ENCODE measurements at places on chromosomes 11 and 22.

- no peak for DNase-seq
Observed at GRCh38 chr11:124779568-124779967, 17.5 kb upstream of the ESAM start.

DNA sequence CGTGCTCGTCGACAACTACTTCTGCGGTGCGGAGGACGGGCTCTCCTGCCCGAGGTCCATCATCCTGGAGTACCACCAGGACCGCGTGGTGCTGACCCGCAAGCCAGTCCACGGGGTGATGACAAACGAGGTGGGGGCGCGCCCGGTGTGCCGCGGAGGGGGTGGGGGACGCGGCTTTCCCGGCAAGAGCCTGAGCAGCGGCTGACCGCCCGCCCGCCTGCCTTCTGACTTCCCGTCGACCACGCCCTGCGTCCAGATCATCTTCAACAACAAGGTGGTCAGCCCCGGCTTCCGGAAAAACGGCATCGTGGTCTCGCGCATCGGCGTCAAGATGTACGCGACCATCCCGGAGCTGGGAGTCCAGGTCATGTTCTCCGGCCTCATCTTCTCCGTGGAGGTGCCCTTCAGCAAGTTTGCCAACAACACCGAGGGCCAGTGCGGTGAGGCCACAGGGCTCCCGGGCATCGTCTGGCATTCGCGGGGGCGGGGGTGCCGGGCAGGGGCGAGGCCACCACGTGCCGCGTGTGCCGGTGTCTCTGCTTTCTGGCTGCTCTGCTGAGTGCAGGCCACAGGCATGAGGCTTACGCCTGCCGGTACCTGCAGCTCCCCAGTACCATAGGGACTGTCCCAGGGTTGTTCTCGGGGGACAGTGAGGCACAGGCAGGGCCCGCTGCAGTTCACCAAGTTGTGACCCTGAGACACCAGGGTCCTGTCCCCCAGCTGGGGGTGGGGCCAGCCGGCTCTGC lies 28.5 kb upstream of the MUC5B start:
- DNase-seq, result no peak

GRCh38 chr11:20634044-20634443 lies 34.6 kb downstream of the SLC6A5 start:
- DNase-seq, result no peak

DNA sequence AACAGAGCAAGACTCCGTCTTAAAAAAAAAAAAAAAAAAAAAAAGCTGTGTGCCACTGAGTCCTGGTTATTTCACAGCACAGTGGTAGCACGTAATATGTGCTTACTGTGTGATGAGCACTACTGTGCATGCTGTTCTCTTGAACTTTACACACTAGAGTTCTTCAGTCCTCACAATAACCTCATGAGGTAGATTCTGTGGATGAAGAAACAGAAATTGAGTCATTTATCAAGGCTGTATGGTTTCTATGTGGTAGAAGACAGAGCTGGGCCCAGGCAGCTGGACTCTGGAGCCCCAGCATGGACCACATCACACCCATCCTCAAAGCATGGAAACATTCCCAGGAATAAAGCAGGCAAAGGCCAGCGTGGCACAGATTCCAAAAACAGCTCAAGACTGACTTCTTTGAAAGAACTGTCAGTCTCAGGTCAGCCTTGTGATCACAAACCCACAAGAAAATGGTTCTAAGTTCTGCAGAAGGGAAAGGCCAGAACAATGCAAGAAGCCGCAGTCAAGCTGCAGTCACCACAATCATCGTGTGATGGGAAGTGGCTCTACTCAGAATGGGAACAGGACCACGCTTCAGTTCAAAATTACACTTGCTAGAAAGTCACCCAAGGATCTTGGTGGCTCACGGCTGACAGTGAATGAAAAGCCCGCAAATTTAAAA lies 49.5 kb downstream of the MICAL3 start:
- DNase-seq, result no peak

DNA sequence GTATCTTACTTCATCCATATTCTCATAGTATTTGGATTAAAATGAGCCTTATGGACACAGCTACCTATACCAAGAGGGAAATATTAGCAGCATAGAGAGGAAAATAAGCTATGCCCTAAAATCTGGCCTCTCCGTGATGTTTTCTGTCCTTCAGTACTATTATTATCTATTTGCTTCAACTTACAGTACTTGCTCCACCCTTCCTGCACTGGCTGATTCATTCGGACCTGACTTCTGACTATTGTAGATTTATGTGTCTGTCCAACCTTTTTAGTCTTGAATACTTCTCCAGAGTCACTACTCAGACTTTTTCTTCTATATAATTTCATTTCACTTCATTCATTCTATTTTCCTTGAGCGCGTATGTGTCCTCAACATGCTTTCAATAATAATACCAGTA lies 45.1 kb upstream of the SESN3 start:
- no peak for DNase-seq

- DNase-seq, result no peak
Observed at GRCh38 chr11:132865623-132866022, 666.7 kb downstream of the OPCML start.

DNA sequence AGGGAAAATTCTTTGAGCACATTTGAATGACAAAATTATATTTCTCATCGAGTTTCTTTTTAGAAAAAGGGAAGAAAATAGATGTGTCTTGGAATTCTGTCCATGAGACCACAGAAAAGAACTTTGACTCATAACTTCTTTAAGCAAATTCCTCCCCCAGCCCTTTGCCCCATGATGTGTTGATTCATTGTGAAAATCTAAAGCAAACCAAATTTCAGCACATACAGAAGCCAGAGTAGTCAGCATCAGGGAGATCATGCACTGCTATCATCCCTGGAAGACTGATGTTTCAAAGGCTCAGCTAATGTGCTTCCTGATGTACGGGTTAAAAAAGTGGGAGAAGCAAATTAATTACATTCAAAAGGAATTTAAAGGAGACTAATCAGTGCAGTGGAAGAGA lies 159.7 kb downstream of the FAT3 start:
- no peak for DNase-seq

DNA sequence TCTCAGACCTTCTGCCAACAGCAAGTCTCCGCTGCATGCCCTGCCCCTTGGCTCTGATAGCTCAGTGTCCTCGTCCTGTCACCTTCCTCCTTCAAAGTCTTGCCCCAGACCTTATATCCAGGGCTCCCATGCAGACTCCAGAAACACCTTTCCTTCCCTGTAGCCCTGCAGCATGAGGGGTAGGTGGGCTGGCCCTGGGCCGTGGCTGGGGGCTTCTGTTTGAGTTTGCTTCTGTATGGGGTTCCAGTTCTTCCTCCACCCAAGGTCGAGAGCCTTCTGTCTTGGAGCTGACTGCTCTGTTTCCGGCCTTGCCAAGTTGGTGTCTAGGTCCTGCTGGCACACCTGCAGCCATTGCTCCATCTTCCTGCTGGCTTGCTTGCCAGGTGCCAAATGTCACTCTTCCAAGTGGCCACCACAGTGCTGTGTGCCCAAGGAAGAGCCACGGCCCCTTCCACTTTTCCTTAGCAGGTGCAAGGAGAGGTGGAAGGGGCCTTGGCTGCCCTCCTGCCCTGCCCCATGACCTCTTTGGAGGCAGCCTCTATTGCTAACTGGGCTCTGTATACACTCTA lies 74.8 kb upstream of the NECTIN1 start:
- DNase-seq, result no peak

DNA sequence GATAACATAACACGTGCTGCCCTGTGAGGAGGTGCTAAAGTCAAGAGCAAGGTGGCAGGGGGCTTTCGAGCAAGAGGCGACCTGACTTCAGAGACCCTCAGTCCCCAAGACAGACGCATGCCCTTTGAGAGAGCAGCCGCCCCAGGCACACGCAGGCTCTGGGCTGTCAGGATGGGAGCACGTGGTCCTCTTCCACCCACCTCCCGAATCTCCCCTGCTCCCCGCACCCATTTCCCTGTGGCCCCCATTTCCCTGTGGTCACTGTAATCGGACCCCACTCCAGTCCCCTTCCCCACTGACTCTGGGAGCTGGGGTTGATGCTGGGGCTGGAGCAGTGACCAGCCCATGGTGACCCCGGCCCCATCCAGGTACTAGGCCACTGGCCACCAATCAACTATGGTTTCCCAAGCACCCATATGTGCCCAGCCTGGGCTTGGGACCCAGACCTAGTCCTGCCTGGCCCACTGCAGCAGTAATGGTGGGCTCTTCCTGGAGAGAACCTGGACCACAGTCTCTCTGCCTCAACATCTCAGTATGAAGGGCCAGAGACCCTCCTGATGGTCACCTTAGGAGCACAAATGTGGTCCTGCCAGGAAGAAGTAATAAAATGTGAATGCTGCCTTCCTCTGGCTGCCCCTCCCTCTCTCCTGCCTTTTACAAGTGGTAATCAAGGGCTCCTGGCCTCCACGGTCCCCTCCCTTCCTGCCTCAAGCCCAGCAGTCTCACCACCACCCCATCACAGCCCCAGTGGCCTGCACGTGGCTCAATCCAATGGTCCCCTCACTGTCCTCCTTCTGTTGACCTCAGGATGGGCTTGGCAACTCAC lies 39.0 kb downstream of the IGLL5 start:
- DNase-seq, result no peak

DNA sequence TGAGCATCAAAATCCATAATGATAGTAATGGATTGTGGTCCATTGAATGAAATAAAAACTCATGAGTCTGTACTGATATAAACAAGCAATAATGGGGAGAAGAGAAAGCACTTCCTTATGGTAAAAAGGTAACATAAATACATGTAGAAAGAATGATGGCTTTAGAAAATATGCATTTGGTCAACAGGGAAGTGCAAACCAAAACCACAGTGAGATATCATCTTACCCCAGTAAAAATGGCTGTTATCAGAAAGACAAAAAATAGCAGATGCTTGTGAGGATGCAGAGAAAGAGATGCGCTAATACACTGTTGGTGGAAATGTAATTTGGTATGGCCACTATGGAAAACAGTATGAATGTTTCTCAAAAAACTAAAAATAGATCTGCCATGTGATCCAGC lies 6.9 kb upstream of the MMP20 start:
- DNase-seq, result no peak

- DNase-seq, result no peak
Observed at GRCh38 chr22:31861226-31861840, 83.0 kb upstream of the YWHAH start.

GRCh38 chr11:121138259-121138658 lies 37.2 kb downstream of the TECTA start:
- no peak for DNase-seq

- DNase-seq, result no peak
Observed at GRCh38 chr11:133360860-133361688, 171.2 kb downstream of the OPCML start.

GRCh38 chr22:22884010-22884887 lies 3.4 kb upstream of the IGLL5 start:
- DNase-seq, result peak; percentile 56

- no peak for DNase-seq
Observed at GRCh38 chr22:50723991-50724390, 14.0 kb upstream of the ACR start.

GRCh38 chr11:41119484-41119883 lies 340.0 kb downstream of the LRRC4C start:
- no peak for DNase-seq

DNA sequence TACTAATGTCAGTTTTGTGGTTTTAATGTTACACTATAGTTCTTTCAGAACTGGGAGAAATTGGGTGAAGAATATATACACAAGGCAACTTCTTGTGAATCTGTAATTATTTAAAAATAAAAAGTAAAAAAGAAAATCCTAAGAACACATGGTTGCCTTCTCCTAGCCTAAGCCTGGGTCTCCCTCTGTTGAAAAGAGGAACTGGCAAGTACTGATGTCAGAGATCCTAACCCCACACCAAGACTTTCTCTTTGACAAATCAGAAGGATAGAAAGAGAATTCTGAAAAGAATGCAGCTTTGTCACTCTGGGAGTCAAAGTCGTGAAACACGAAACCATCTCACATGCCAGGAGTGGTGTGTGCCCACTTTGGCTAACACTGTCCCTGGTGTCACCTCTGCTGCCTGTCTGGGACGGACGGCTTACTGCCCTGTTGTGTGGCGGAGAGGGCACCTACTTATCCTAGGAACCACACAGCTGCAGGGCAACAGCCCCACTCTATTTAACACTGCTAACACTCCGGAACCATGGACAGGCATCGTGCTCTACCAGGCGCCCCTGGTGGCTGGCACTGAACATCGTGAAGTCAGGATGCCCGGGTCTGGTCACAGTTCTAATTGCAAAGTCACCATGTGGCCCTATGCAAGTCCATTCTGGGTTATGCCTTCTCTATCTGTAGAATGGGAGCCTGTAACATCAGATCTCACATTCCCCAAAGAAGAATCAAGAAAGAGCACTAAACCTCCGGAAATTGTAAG lies 108.7 kb upstream of the CD82 start:
- no peak for DNase-seq

GRCh38 chr11:105860105-105860504 lies 161.9 kb downstream of the MSANTD4 start:
- no peak for DNase-seq

GRCh38 chr22:46185283-46185682 lies 35.0 kb downstream of the PPARA start:
- no peak for DNase-seq

DNA sequence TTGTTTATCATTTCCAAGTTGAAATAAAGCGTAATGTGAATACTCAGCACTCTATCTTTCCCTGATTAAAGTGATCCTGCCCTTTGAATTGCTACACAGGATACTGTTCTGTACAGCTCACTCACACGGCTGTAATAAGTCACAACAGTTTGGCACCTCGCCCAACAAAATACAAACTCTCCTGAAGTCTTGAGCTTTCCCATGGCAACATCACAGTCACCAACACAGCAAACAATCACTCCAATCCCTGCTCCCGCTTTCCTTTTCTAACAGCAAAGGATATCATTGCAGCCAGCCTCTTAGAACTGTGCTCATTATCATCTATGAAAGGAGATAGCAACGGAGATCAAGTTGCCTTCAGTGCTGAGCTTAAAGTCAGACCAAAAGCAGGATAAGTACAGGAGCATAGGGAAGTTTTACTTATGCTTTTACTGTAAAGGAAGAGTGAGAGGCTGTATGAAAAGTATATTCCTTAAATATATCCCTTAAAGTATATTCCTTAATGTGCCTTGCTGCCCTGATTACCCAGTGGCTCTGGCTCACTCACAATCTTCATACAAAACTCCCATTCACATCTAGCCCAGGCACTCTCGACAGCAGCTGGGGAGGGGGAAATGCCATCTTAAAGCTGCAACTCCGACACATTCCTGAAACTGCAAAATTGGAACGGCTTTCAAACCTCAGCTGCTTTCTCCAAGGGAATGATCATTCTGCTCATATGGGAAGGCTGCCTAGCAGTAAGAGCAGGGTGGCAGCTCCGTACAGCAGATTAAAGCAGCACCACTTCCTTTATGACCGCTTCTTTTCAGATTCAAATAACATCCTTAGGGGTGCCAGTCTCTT lies 35.8 kb downstream of the MAML2 start:
- DNase-seq, result peak; percentile 83

Data from NCI-H774 (cell line).